ENCODE measurements at places on chromosomes 1 and 21.

DNA sequence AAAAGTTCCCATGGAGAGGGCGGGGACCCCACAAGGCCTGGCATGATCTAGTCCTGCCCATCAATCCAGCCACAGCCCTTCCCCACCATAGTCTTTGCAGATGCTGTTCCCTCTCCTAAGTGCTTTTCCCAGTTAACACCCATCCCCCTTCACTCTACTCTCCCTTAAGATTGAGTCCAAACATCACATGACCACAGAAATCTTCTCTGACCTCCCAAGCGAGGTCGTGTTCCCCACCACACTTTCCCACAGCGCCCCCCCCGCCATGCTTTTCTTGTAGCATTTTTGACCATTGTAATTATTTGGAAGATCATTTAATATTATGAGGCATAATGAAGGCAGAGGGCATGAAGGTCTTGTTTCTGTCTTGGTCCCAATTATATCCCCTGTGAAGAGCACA is 4.3 kb upstream of the HSPG2 start:
- H3K36me3 ChIP-seq = no peaks in the 10 kb centered on the region
- H3K27me3 ChIP-seq = peaks cover 2% of the 10 kb centered on the region
- DNase-seq = no peak
- peaks cover 8% of the 10 kb centered on the region for H3K4me1 ChIP-seq

DNA sequence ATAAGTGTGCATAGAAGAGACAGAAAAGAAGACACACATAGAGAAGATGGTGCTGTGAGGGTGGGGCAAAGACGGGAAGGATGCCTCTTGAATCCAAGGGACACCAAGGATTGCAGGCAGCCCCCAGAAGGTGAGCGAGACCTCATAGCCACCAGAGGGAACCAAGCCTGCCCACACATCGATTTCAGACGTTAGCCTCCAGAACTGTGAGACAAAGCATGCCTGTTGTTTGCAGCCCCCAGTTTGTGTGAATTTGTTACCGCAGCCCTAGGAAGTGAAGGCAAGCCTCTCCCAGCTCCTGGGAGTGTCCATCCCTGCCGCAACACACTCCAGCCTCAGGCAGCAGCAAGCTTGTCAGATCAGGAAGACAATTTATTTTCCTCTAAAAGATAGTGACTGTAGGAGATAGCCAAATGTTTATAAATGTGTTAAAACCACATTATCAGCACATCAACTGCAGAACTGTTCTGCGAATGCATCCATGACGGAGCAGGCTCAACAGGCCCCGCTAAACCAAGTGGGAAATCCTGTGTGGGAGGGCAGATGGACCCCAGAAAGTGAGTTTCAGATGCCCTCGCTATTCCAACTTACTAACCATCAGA is 543.3 kb downstream of the MATN1 start:
- no peaks in the 10 kb centered on the region for H3K4me1 ChIP-seq
- H3K36me3 ChIP-seq = no peaks in the 10 kb centered on the region
- H3K27me3 ChIP-seq = no peaks in the 10 kb centered on the region
- H3K27ac ChIP-seq = no peak overlapping the region
- no peak overlapping the region for H3K4me3 ChIP-seq
- DNase-seq = no peak

- H3K4me1 ChIP-seq = no peaks in the 10 kb centered on the region
- no peak for DNase-seq
- H3K27ac ChIP-seq = no peak overlapping the region
- no peaks in the 10 kb centered on the region for H3K27me3 ChIP-seq
Measured at GRCh38 chr1:205924460-205924790, 18.8 kb downstream of the SLC26A9 start.

GRCh38 chr1:87706203-87706602 is 377.5 kb downstream of the LMO4 start:
- H3K27me3 ChIP-seq = no peaks in the 10 kb centered on the region
- H3K27ac ChIP-seq = no peak overlapping the region
- DNase-seq = no peak

- H3K4me1 ChIP-seq = no peaks in the 10 kb centered on the region
- no peaks in the 10 kb centered on the region for H3K27me3 ChIP-seq
- no peak for DNase-seq
Measured at GRCh38 chr1:221574529-221574928, 167.4 kb downstream of the DUSP10 start.

Data from natural killer cell (primary cell).